Activated B cell treated with CpG ODN at 0.5 μM for 24 hours (primary cell): ENCODE measurements at places on chromosomes 4 and X.

DNA sequence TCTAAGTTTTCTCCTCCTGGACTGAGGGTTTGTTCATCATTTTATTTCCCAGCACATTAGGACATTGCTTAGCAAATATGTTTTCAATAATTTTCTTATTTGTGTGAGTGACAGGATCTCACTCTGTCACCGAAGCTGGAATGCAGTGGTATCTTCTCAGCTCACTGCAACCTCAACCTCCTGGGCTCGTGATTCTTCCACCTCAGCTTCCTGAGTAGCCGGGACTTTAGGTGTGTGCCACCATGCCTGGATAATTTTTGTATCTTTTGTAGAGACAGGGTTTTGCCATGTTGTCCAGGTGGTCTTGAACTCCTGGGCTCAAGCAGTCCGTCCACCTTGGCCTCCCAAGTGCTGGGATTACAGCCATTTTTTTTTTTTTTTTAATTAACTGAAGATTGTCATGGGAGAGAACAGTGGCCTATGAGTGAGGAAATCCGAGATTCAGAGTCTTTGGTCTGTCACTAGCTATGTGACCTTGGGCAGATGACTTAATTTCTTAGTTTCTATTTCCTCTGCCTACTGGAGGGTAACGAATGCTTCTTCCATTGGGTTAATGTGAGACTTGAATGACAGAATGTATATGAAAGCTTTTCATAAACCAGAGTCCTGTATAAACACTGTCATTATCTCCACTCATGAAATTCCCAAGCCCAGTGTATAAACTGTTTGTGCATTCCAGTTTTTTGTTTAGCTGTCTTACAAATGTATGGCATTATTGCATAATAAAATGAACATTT lies 23.9 kb downstream of the MOB1B start:
- no peak for DNase-seq

DNA sequence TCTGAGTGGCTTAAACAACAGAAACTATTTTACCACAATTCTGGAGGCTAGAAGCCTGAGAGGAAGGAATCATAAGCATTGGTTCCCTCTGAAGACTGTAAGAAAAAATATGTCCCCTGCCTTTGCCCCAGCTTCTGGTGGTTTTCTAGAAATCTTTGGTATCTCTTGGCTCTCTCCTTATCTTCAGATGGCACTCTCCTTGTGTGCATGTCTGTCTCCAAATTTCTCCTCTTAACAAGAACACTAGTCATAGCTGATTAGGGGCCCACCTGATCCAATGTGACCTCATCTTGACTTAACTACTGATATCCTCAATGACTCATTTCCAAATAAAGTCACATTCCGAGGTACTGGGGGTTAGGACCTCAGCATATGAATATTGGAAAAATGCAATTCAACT lies 635.0 kb upstream of the NR3C2 start:
- no peak for DNase-seq

- DNase-seq = no peak
These were observed 34.8 kb downstream of the CCNQ start for GRCh38 chrX:153564047-153564606.

DNA sequence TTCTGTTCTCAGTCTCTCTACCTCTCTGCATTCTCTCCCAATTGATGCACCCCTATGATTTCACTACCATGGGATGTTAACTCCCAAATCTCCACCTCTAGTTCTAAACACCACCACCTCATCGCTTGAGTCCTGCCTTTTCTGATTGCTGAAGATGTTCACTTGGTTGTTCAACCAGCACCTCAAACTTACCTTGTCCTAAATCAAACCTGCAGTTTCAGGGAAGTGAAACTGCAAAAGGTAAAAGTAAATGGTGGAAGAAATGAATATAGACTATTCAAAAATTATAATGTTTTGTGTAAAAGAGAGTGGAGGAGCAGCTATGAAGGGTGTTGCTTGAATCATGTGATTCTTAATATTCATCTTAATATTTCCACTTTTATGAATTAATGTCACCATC lies 91.0 kb downstream of the PDE5A start:
- DNase-seq = no peak

DNA sequence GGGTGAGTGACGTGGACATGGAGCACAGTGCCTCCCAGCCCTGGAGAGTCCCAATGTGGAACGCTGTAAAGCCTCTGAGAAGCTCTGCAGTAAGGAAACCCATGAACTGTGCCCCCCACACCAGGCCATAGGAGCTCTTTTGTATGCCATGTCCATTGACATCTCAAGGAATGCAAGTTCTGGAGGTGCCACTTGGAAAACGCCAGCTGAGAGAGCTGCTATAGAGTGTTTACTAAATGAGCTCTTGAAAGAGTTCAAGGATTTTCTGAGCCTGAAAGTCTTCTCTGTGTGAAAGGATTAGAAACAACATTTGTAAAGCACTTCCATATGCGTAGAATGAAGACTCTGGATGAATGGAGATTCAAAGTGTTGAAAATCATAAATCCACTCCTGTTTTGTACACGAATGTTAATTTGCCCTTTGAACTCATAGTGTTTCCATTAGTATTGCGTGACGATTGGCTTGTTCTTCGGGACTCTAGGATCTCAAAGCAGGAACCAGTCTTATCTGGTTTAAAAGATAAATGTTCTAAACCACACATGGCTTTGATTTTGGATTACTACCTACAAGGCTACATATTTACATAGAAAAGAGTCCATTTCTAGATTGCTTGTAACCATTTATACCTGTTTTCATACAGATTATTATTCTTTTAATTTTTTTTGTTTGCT lies 41.8 kb upstream of the STOX2 start:
- no peak for DNase-seq

DNA sequence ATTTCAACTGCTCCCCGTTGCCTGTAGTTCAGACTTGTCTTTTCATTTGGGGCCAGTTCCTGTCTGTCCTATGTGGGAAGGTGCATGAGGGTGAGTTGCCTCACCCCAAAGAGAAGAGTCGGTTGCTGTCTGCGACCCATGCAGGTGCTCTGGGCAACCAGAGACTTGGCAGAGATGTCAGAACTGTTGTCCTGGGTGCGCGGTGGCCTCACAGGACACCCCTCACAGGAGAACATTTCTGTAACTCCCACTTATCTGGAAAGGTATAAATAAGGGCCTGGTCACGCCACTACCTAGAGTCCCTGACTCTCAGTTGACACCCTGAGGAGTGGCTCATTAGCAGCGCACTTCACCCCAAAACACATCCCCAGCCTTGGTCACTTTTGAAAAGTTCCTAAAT lies 9.7 kb upstream of the NAT8L start:
- DNase-seq = no peak

- no peak for DNase-seq
These were observed 129.6 kb upstream of the INTU start for GRCh38 chr4:127503111-127503510.

DNA sequence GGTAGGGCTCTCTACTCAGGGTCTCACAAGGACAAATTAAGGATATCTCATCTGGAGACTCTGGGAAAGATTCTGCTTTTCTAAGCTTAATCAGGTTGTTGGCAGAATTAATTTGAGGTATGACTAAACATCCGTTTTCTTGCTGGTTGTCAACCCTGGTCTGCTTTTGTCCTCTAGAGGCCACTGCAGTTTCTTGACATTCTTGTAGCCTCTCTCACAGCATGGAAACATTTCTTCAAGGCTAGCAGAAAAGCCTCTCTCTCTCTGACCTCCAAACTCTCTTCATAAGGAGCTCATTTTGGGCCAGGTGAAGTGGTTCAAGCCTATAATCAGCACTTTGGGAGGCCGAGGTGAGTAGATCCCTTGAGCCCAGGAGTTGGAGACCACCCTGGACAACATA lies 749.5 kb upstream of the PCDH7 start:
- DNase-seq = no peak

DNA sequence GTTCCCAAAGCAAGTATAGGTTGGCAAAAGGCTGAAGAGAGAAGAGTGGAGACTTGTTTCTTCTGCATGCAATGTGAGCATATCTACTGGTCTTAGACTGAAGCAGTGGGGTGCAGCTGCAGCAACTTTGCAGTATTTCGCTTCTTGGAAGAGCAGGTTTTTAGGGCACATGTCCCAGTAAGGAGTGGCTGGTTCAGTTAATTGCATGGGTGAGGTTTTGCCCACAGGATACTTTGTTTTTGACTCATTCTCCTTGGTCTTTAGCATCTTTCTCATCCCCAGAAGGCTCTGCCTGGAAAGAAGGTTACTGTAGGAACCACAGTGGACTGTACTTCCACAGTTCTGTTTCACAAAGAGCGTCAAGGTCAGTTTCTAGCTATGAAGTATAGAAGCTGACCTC lies 68.0 kb upstream of the NR3C2 start:
- DNase-seq = no peak

GRCh38 chrX:107659768-107660167 lies 31.5 kb downstream of the PRPS1 start:
- no peak for DNase-seq

GRCh38 chr4:119788349-119789266 lies 160.0 kb upstream of the PDE5A start:
- DNase-seq = no peak

DNA sequence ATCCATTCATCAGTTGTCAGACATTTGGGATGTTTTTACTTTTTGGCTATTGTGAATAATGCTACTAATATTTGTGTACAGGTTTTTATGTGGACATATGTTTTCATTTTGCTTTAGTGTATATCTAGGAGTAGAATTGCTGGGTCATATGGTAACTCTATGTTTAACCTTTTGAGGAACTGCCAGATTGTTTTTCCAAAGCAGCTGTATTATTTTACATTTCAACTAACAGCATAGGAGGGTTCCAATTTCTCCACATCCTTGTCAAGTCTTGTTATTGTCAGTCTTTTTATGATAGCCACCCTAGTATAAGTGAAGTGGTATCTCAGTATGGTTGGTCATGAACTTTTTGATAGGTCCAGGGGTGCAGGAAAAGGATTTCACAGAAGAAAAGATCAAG lies 114.5 kb upstream of the FAM9C start:
- DNase-seq = no peak
